Activated CD8-positive, alpha-beta memory T cell treated with anti-CD3 and anti-CD28 coated beads for 1 hour (primary cell): ENCODE measurements at places on chromosomes 2 and 18.

DNA sequence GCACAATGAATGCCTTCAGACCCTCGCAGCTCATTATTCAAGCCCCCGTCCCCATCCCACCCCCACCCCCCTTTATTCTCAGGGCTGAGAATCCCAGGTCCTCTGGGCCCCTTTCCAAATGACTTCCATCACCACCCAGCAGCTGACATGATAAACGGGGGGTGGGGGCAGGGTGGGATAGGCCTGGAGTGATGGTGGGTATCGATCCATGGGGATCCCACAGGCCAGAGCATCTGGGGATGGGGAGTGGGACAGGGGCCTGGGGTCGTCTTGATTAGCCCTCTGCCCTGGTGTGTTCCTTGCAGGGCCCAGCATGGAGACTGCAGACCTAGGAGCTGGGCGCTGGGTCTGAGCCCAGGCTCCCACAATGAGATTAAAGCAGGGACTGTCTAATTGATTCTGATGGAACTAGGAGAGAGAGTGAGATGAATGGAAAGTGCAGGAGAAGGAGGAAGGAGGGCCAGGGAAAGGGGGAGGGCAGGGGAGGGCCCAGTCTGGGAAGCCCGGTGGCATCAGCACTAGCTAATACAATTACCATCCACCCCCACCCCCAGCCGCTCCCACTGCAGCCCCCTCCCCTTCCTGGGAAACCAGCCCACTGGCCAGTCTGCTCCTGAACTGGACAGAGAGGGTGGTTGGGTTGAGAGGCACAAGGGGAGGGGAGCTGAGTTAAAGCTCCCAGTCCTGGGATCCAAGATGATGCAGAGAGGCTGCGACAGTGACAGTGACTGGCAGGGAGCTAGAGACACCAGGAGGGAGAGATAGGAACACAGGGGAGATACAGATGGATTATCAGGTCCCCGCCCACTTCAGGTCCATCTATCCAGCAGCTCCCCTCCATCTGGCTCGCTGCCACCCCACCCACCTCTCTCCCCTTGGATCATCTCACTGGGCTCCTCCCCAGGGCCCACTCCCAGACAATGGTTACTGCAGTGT lies 13.1 kb upstream of the TNS1 start:
- DNase-seq: no peak

GRCh38 chr2:101371636-101372035 lies 15.7 kb downstream of the CREG2 start:
- DNase-seq: no peak

- DNase-seq: no peak
These were observed 5.9 kb downstream of the NEU4 start for GRCh38 chr2:241814643-241815476.

DNA sequence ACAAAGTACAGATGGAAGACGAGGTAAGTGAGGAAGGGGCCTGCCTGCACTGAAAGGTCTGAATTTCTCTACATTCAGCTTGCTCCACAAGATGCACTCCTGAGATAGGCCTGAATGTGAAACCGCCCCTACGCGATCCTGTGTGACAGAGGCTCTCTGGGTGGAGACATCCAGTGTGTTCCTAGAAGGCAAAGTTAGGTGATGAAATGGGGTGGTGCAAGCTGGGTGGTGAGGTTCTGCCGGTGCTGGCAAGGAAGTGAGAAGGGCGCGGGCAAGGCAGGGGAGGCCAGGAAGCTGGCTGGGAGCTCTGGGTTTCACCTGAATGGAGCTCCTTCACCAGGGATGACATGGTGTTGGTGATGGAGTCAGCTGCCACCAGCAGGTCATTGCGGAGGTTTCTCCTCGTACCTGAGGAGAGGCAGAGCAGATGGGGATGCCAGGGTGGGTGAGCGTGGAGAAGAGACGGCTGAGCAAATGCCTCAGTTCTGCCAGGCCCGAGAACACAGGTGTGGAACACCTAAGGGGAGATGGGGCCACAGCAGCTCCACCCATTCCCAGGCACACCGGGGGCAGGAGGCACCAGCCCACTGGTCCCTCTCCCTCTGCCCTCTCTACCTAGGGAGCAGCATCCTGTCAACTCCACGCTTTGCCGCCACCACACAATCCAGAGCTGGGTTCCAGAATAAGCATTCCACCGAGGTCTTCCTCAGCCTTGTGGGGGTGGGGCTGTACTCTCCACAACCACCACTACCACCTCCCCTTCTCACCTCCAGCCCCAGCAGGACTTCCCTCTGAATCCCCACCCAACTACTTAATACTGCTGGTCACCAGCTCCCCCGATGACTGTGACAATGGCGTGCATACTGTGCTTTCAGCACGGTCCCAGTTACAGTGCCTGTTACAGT lies 45.5 kb upstream of the DNMT3A start:
- DNase-seq: no peak

DNA sequence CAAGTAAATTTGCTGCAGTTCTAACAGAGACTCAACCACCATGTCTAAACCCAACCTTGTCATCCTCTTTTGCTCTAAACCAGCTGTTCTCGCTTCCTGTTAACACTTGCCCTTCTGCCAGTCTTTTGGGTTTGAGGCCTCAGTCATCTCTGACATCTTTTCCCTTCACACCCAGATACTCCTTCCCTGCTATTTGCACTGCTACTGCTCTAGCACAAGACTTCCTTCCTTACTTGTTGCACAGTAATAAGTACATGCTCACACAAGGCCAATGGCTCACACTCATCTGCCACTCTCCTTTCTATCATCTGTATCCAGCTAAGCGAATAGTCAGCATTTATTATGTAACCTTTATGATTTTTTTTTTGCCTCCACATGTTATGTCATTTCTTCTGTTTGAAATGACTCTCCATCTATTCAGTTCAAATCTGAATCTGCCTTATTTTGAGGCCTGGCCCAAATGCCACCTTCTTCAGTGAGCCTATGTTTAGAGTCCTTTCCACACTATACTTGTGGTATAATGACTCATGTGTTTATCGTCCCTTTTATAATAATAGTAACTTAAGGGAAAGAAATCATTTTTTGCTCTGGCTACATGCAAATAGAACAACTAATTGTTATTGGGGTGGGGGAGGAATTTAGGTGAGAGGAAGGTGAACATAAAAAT lies 22.5 kb upstream of the CDKL4 start:
- no peak for DNase-seq

DNA sequence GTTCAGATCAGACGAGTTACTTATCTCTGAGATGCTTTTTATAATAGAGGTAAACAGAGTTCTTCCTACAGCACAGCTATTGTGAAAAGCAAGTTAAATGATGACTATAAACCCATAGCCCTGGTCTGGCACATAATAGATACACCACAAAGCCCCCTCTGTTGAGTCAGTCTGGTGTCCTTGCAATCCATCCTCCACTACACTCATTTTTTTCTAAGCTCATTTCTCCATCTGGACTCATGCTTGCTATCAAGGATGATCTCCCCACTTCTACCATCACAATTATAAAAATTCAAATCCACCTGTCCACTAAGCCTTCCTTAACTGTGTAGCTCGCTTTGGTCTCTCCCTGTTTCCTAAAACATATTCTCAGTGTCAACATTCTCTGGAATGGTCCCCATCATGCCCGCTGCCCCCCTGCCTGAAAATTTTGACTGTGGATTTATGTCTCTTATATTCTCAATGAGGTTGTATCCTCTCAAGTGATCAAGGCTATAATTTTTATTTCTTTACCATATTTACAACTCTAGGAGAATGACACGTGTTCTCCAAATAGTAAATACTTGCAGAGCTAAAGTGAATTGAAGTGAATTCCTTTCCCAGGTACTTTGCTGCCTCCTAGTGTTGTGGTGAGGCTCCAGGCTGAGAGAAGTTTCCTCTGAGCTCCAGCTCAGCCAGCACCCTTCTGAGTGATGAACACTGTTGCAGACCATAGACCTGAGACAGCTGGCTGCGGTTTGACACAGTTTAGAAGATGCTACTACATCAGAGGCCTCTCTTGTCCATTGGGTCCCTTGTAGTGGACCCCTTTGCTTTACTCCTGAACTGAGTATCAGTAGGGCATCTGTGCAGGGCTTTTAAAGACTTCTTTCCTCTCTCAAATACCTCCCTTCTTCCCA lies 108.7 kb downstream of the DPP10 start:
- DNase-seq: no peak

- no peak for DNase-seq
These were observed 83.5 kb upstream of the RANBP2 start for GRCh38 chr2:108635630-108636354.

DNA sequence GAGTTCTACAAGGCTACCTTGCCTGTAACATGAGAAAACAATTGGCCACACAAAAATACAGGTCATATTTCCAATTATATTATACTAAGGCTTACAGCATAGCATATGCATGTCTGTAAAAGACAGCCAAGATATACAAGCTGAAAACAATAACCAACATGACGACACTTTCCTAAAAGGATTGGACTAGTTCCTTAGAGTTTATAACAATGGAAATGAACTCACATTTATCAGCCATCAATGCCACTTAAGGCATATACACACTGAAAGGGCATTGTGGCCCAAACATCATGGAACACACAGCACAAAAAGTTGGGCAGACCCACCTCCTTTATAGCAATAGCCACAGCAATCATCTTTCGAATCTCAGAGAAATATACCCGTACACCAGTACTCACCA lies 52.0 kb downstream of the SLC40A1 start:
- DNase-seq: no peak

GRCh38 chr2:196967116-196967515 lies 40.6 kb upstream of the PGAP1 start:
- no peak for DNase-seq

DNA sequence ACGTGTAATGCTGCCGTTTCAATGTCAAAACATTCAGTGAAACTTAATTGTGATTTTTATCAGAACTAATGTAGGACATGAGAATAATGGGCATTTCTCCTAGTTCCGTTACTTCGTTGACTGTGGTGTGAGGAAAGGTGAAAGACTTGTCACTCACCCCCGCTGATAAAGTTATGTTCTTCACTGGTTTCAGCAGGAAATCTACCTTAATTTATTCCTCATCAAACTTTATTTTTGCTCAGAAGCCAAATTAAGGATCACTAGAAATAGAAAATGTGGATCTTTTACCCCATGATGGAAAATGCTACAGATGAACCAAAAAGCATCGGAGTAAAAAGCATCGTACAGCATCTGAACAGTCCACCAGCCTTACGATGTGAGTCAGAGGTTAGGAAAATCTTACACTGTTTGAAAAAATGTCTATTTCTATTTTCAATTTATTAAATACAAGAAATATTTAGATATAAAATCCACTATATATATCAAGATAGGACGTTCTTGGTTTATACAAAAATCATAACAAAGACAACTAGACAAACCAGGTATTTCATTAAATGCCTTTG lies 1.0 kb upstream of the ROCK1 start:
- no peak for DNase-seq

- DNase-seq: no peak
These were observed 22.0 kb downstream of the ZNF804A start for GRCh38 chr2:184620367-184620766.

DNA sequence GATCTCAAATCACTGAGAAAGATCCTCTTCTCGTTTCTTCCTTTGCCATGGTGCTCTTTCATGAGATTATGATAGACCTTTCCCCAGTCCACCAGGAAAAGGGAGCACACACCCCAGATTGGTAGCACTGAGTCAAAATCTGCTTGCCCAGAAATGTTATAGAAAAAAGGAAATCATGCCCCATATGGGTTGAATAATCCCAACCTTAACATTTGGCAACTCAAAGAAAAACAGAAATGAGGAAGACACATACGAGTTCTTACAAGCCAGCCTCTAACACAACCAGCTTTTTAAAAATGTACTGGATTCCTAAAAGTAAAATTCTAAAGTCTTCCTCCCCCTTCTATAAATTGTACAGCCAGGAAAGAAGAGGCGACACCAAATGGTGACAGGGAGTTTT lies 103.0 kb downstream of the ANKRD44 start:
- DNase-seq: no peak

- DNase-seq: no peak
These were observed 91.3 kb downstream of the ZNF804A start for GRCh38 chr2:184689638-184690037.

GRCh38 chr2:10061221-10061925 lies 18.0 kb downstream of the KLF11 start:
- no peak for DNase-seq

GRCh38 chr18:75267643-75268363 lies 57.2 kb downstream of the TSHZ1 start:
- DNase-seq: no peak

- DNase-seq: no peak
These were observed 108.2 kb upstream of the KLHL14 start for GRCh38 chr18:32881009-32881408.

DNA sequence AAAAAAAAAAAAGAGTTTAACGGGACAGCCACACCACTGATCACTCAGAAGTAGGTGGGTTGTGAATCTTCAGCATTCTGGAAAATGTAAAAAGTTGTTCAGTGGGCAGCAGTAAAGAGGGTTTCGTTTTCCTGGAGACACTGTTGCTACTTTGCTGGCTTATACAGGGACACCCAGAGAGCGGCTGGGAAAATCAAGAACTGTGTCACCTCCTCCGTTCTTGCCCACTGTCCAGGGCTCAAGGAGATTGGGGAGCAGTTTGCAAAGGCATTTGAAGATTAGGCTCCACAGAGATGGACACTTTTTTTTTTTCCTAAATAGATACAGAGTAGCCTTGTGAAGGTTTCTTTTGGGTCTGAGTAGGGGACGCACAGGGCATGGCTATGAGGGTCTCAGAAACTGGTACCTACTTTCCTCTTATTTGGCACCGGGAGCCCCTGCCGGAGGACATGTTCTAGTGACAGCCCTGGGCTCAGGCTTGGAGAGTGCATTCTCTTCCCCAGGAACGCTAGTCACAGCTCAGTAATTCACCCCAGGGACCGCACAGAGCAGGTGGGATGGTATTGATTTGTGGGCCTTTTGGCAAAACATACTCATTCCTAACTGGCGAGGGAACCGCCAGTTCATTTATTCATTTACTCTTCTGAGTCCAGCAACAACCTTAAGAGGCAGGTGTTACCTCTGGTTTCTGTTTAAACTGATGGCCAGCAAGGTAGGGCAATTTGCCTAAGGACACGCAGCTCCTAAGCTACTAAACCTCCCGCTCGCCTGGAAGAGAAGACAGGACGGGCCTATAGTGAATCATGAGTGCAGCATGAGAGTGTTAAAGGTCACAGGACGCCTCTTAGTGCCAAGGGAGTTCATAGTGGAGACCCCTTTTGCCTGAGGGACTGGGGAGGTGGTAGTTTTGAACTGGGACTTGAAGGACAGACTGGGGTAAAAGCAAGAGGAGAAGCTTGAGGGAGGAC lies 53.1 kb downstream of the HPCAL1 start:
- no peak for DNase-seq

DNA sequence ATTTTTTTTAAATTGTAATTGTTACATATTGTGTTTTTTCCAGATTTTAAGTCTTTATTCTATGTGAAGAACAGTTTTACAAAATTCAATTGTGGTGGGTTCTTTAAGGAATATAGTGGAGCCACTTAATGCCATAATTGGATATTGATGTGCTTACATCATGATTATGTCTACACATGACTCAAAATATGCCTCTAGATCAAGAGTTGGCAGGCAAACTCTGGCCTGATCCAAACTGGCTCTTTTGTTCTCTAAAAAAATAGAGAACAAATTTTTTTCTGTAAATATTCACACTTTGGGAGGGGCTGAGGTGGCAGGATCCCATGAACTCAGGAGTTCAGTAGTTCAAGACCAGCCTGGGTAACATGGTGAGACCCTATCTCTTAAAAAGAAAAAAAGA lies 8.3 kb downstream of the EHBP1 start:
- no peak for DNase-seq
